AG20443 (cell line): ENCODE measurements at places on chromosomes 11 and 22.

DNA sequence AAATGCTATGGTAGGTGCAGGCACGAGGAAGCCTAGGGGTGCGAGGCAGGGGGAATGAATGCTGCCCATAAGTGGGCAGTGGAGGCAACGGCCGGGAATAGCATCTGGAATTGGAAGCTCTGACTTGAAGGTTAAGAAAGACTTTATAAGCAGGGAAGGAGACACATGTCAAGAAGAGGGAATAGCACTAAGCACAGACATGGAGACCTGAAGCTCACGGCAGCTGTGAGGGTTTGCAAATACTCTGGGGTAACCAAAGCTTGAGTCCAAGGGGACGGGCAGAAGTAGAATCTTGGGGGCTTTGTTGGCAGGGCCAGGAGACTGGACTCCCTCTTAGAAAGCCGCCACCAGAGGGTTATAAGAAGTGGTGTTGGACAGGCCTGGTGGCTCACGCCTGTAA is 112.6 kb downstream of the CEP164 start:
- DNase-seq, result no peak

- DNase-seq, result no peak
These were observed 68.5 kb downstream of the GDPD4 start for GRCh38 chr11:77233011-77233410.

DNA sequence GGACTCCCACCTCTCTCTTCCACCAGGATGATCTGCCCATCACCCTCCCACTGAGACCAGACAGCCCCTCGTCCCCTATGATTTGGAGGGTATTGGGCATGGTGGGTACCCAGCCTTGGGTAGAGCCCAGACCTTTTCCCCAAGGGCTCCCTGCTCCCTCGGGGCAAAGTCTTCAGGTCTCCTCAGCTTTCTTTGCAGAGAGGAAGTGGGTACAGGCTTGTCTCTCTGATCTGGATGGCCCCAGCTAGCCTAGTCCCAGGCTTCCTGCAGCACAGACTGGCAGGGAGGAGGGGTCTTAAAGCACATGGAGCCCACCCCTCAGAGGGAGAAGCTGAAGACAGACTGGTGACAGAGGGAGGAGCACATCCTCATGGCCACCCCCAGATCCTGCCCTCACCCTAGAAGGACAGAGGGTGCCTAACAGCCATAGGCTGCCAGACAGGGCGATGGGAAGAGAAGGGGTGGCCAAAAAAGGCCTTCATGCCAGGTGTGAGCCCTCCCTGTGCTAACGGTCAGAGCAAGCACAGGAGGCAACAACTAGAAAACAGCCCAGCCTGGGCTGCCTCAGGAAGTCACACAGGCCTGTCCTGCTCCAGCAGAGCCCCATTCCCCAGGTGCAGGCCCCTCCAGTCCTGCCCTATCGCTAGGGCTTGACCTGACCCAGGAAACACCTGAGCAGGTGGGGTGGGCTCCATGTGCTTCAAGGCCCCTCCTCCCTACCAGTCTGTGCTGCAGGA is 30.4 kb downstream of the SLC22A12 start:
- no peak for DNase-seq

DNA sequence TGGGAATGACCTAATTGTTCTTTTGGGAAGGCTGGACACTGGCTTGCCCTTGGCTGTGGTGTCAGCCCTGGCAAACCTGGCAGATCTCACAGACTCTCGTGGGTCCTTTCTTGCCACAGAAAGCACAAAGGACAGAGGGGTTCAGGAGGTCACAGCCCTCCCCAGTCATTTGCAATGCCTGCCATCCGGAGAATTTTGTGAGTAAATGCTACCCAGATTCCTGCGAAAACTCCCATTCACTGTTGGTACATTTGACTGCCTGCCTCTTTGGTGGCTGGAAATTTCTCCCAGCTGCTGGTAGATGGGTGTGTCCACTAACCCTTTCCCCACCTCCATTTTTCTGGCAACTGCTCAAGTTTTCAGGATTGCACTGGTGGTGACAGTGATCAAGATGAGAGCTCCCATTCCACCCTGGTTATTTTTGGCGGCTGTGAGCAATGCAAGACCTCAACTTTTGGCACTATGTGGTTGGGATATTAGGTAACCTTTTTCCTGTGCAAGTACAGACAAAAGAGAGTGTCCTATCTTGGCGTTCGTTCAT is 155.7 kb downstream of the NAV2 start:
- peak; percentile 89 for DNase-seq

DNA sequence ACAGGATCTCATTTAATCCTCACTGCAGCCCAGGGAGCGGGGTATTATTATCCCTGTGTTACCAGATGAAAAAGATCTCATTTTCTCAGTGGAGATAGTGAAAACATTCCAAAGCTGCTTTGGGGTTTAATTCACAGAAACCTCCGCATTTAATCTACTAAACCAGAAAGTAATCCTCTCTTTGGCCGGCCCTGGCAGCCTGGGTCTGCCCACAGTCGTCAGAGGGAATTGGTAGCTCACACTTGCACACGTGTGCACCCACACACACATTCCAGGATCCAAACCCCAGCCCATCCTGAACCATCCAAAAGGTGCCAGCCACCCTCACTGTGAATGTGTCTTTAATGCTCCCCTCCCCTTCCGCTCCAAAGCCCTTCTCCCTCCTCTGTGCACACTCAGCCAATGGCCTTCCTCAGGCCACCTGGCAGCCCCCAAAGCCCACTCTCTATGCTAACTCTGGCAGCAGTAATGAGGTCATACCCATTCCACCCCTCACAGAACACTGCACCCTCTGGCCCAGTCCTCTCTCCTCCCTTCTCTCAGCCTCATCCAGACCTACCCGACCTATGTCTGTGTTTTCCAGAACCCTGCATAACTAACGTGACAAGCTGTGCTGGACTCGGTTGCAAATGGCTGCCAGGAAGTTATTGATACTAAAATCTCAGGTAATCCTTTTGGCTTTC is 466.2 kb downstream of the SOX6 start:
- DNase-seq, result no peak

DNA sequence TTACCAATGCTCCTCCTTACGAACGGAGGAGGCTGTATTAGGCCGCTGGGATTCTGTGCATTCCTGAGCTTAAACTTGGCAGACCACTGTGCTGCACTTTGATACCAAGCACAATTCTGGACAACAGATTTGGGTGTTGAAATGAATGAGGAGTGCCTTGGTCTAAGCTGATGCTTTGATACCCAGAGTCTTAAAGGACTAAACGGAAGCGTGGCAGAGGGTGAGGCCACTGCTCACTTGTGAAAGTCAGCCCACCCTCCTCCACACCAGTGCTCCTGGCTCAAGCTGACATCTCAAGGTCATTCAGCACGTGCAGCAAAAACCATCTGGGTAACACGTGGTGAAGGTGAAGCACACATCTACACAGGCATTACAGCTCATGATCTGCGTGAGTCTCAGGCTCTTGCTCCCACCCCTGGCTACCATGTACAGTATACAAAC is 85.9 kb downstream of the MICAL3 start:
- no peak for DNase-seq

GRCh38 chr11:119904531-119905035 is 175.6 kb upstream of the NECTIN1 start:
- no peak for DNase-seq

DNA sequence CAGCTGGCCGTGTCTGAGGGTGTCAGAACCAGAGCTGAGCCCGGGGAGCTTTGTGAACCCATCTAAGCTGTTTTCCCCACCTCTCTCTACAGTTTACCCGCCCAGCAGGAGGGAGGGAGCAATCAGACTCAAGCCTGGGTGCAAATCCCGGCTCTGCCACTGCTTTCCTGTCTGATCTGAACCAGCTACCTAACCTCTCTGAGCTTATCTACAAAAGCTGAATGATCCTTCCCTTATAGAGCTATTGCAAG is 252 bp downstream of the APOL2 start:
- no peak for DNase-seq

DNA sequence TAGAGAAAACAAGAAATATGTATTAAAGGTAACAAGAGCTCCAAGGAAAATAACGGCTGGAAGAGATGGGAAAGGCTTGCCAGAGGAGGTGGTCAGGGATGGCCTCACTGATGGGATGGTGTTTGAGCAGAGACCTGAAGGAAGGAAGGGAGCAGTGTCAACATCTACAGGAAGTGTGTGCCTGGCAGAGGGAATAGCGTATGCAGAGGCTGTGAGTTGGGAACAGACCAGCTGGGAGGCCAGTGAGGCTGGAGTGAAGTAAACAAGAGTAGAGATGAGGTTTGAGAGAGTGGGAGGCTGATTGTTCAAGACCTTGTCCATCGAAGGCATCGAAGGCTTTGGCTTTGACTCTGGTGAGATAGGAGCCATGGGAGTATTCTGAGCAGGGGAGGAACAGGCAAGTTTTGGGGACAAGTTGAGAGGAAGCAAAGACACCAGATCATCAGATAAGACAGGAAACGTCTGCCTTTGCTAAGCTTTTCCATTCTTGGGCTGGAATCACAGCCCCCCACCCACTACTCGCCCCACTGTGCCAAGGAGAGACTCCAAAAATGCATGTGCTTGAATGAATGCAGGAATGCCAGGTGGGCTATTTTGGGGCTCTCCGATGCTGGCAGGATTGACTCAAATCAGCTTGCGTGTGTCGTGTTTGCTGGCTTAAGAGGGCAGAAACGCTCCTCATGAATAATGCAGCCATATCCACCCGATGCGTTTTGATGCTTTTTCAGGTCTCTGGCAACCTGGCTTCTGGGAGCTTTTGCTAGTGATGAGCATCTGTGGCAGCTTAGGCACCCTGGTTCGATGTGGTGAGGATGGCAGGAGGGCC is 7.2 kb downstream of the SGSM1 start:
- no peak for DNase-seq

GRCh38 chr22:24857576-24857975 is 51.6 kb downstream of the SGSM1 start:
- no peak for DNase-seq

- DNase-seq, result no peak
These were observed 57.0 kb downstream of the PRMT3 start for GRCh38 chr11:20444535-20444934.

- peak; percentile 81 for DNase-seq
These were observed 487 bp upstream of the LIPT2 start for GRCh38 chr11:74493791-74494630.

- DNase-seq, result no peak
These were observed 1.5 kb upstream of the RPS6KA4 start for GRCh38 chr11:64357446-64357845.

DNA sequence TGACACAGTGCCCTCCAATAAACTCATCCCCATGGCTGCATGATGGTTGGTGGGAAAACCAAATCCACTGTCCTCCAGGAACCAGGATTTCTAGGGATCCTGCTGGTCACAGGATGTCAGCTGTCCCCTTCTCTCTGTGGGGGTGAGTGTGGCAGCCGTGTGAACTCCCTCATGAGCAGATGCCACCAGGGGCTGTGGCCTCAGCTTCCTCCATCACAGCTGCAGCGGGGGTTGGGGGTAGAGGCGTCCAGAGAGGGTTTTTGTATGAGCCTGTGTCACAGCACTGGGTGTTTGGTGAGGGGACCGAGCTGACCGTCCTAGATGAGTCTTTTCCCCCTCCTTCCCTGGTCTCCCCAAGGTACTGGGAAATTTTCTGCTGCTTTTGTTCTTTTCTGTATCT is 26.4 kb downstream of the IGLL5 start:
- no peak for DNase-seq

DNA sequence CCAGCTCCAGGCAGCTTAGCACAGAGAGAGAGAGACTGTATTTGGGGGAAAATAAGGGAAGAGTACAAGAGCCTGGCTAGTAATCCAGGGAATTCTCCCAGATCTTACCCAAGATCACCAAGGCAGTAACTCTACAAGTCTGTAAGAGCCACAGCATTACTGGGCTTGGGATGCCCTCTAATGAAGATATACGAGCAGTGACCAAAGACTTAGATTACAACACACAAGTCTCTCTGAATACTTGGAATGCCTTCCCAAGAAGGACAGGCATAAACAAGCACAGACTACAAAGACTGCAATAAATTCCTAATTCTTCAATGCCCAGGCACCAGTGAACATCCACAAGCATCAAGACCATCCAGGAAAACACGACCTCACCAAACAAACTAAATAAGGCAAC is 17.7 kb downstream of the DNAJC24 start:
- DNase-seq, result no peak

DNA sequence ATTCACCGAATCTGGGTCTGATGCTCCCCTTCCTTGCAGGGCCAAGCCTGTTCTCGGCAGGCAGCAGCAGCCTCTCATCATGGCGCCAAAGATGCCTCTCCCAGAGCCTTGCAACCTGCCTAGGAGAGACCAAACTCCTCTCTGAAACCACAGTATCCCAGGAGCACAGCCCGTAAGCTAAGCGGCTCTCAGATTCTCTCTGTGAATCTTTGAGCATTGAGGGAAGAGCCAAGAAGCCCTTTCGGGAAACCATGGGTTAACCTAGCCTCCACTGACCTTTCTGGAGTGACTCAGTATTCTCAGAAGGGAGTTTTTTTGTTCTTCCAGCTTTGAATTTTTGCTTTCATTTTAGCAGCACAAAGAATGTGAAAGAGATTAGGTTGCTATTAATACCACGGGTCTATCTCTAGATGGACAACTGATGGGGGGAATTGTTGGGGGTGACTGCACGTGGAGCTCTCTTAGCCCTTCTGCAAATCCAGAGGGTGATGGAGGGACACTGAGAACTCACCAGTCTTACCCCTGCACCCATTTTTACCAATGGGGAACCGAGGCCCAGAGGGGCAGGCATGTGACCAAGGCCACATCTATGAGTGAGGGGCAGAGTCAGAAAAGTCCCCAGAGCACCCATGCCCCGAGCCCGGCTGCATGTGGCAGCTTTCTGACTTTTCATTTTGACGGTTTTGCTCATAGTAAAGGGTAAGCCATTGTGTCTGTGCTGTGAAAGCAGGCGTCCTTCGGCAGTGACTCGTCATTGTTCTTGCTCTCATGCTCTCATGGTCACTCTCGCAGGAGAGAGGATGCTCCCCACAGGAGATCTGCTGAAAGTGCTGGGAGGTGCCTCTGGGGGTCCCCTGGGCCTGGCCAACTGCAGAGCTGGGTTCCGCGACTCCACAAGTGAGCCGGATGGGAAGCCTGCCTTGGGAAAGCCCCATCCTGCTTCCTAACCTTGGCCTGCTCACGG is 36.0 kb downstream of the IRAG1 start:
- DNase-seq, result peak; percentile 61

- DNase-seq, result no peak
These were observed 43.0 kb downstream of the CECR2 start for GRCh38 chr22:17412232-17412631.

DNA sequence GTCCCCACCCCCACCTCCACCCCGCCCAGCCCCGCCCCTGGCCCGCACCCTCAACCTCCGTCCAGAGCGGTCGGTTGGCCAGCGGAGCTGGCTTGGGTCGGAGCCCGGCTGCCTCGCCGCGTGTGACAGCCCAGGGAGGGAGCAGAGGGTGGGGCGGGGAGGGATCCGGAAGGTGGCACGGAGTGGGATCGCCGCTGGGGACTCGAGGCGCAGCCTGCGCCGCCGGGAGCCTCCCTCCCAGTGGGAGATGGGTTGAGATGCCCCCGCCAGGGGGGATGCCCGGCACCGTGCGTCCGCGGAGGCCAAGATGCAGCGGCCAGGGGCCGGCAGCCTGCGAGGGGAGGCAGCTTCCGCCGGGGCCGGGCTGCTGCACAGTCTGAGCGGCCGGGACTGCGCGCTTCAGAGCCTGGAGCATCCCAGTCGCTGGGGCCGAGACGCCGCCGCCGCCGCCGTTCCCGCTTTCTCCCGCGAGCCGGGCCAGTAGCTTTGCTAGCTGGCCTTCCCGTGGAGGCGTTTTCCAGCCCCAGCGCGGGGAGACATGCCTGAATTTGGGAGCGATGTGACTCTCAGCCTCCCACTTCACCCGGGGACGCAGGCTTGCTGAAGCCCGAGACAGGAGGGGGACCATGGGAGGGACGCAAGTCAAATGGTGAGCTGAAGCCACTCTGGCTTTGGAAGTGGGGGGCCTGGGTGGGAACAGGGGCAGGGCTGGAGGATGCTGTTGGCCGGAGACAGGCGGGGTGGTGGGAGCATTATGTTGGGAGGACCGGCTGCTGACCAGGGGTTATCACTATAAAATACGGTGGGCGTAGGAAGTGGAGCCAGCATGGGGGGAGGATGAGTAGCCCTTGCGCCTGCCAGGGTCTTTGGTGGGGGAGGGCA is 40.2 kb downstream of the DIXDC1 start:
- DNase-seq, result peak; percentile 85
